Central memory CD8-positive, alpha-beta T cell (primary cell): ENCODE measurements at places on chromosomes 7 and 10.

- DNase-seq, result no peak
These were observed 253.1 kb downstream of the GRID1 start for GRCh38 chr10:86113501-86113900.

GRCh38 chr7:38171623-38172391, 6.2 kb upstream of the STARD3NL start:
- no peak for DNase-seq

GRCh38 chr10:534047-534566, 155.4 kb downstream of the DIP2C start:
- no peak for DNase-seq

- DNase-seq, result no peak
These were observed 17.1 kb downstream of the IKZF1 start for GRCh38 chr7:50321487-50322067.

GRCh38 chr10:122632576-122632975, 67.1 kb downstream of the C10orf120 start:
- no peak for DNase-seq

DNA sequence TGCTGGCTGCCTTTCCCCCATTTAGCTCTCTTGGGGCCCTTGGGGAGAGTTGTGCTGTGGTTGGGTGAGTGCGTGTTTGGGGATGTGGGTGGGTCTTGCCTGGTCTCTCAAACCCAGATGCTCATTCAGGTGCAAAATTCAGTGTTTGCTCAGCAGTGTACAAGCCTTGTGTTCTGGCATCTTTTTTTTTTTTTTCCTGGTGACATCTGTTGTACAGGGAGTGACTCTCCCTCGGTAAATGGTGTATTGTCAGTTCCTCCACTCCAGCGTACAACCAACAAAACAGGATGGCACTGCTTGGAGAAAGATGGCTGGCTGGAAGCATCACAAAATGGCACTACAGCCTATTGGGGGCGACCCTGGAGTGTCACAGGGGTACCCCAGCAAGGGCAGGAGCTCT, 75.5 kb downstream of the LRMDA start:
- DNase-seq, result no peak

DNA sequence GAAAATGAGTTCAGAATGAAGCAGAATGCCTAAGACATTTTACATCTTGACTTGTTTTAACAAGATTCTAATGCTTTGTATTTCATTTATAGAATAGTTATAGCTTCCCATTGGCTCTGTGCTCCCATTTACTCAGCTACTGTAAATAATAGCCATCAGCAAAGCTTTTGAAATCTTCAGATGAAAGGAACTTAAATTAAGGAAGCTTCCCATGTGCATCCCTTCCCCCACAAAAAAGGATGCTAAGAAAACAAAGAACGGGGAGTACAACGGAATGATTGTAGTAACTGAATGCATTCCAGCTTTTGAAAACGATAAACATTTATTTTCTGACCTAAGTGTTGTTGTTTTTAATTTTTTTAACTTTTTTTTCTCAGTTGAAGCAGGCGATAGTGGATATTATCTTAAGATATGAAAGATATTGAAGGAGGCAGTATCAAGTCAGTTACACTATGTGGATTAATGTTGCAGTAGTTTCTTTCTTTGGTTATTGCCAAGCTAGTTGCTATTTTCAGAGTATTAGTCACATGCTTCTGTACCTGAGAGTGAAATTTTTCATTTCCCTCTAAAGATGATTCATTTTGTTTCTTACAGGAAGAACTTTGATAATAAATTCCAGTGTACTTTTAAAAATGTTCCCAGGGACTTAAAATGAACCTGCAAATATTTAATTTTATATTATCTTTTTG, 129.2 kb downstream of the KCND2 start:
- no peak for DNase-seq

DNA sequence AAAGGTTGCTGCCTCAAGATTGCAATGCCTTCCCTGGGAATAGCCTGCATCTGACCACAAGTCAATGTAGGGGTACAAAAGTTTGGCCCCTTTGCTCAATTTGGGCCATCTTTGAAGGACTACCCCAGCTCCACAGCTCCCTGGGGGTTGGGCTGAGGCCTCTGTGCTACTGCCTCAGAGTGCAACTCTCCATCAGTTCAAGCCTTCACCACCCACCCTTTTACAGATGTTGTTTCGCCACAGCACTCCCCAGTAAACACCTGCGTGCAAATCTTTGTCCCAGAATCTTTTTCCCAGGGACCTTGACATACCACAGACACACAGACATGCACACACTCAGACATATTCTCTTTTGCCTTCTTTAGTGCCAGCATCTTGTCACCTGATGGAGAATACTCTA, 66.0 kb upstream of the ANKRD1 start:
- DNase-seq, result no peak

GRCh38 chr7:11706666-11707605, 125.1 kb downstream of the THSD7A start:
- no peak for DNase-seq
